ENCODE measurements at places on chromosomes 12 and 14. TPM values are rescaled to one million over a fixed set of nuclear protein-coding genes. Genes with fewer than 3 reads are reported as not detected.

DNA sequence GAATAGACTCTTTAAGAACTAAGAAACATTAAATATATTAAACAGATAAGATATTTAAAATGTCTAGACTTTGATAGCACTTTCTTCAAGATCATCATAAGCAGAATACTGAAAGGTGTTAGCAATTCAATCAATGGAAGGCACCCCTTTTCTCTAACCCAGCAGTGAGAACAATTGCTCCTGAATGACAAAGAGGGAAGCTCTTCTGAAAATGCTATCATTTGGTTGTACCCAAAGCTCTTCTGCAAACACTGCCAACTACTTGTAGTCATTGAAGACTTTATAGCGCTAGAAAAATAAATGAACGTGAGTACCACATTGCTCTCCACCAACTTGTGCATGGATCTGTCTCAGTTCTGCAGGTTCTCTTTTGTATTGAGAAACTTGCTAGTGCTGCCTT, 62.2 kb upstream of the LMO3 start:
- DNase-seq: no peak
- no peak overlapping the region for H3K27ac ChIP-seq
- no peak overlapping the region for H3K4me3 ChIP-seq

DNA sequence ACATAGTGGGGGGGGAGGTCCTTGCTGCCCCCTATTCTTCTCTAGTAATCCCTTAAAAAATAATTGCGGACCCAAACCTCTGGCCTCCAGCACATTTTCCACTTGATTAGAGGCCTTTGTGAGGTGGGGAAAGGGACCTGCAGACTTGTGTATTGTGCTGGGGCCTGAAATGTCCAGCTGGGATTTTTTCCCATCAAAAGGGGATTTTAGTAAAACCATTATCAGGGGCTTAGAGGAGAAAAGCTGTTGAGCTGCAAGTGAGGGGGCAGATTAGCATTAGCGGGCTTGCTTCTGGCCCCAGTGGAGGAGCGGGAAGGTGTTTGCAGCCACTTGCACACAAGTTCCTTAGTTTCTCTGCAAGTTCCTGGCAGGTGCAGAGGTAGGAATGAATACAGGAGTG, 13.9 kb downstream of the FBXL14 start:
- no peak for DNase-seq
- H3K27ac ChIP-seq: no peak overlapping the region
- H3K36me3 ChIP-seq: no peaks in the 10 kb centered on the region
- H3K4me1 ChIP-seq: peaks cover 32% of the 10 kb centered on the region

DNA sequence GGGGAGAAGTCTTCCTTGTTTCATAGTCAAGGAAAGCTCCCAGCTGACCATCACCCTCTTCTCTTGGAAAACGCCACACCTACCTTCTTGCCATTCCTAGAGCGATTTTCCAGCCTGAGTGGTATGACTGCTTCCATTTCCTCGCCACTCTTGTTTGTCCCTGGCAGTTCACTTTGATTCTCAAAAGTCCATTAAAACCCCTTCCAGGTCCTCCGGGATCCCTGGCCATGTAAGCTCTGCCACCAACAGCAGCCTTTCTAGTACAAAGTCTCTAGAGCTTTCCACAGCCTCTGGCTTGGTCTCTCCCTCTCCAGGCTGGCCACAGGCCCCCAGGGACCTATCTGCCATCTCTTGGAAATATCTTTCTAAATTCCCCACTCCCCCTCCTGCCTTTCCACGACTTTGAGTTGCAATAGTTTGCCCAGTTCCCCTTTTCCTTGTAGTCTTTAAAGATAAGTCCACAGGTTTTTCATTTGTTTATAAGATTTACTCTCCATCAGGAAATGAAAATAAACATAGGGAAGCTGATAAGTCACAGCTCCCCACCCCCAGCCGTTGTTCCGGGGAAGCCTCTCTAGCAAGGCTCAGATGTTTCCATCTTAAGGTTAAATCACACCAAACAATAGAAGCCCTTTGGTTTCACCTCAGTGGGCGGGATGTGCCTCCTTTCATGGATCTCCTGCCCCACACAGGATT, 42.9 kb upstream of the SINHCAF start:
- no peak overlapping the region for H3K27ac ChIP-seq
- no peaks in the 10 kb centered on the region for H3K36me3 ChIP-seq
- peaks cover 3% of the 10 kb centered on the region for H3K4me1 ChIP-seq
- H3K4me3 ChIP-seq: no peak overlapping the region
- peaks cover under 1% of the 10 kb centered on the region for H3K27me3 ChIP-seq
- DNase-seq: no peak

DNA sequence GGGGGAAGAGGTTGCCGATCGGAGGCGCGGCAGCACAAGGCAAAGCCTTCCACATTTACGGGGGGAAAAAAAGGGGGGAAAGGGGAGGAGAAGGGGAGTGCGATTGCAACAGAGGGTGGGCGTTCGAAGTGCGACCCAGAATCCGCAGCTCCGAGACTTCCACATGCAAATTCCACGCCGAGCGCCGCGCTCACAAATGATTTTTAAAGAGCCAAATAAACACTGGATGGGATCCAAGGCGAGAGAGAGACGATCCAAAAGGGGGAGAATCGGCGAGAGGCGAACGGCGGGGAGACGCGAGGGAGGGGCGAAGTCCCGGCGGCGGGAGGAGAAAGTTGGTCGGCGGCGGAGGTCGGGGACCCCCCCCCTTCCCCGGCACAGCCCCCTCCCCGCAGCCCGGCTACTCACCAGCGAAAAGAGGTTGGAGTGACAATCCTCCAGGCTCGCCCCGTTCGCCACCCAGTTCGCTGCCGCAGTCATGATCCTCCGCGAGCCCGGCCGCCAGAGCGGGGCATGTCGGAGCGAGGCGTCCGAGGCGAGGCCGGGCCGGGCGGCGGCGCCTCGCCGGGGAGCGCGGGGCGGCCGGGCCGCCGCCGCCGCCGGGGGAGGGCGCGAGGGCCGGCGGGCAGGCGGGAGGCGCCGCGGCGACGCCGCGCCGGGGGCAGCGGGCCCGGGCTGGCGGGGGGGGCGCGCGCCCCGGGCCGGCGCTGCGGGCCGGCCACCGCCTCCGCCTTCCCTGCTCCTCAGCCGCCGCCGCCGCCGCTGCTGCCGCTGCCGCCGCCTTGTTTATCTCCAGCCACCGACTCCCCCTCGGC, 634 bp downstream of the MED13L start:
- DNase-seq: peak; percentile 53
- no peaks in the 10 kb centered on the region for H3K27me3 ChIP-seq
- H3K4me3 ChIP-seq: peak overlapping the region; percentile 93

DNA sequence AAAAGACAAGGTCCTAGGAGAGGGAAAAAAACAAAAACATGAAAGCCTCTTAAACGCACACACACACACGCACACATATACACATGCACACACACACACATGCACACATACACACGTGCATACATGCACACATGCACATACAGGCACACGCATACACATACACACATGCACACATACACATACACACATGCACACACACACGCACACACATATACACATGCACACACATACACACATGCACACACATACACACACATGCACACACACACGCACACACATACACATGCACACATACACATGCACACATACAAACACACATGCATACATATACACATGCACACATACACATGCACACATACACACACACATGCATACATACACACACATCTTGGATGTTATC, 78.1 kb upstream of the PPP2R5C start:
- no peaks in the 10 kb centered on the region for H3K36me3 ChIP-seq
- H3K4me1 ChIP-seq: no peaks in the 10 kb centered on the region
- peaks cover 4% of the 10 kb centered on the region for H3K27me3 ChIP-seq
- DNase-seq: no peak

DNA sequence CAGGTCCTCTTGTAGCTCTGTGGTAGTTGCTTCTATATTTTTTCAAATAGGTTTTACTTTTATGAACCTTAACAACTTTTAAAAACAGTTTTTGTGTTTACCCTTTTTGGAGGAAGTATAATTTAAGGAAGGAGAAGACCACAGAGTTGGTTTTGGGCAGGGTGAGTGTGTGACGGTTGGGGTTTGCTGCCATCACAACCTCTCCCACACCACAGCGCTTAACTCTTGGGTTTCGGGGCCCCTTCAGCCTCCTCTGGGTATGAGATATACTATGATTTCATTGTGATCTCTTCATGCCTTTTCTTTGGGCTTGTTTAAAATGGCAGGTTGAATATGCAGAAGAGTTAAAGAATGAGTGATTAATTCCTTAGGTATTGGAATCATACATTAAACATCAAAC, 228.7 kb upstream of the CRY1 start:
- no peaks in the 10 kb centered on the region for H3K27me3 ChIP-seq
- no peak overlapping the region for H3K27ac ChIP-seq
- H3K36me3 ChIP-seq: no peaks in the 10 kb centered on the region
- H3K4me1 ChIP-seq: peaks cover 16% of the 10 kb centered on the region

DNA sequence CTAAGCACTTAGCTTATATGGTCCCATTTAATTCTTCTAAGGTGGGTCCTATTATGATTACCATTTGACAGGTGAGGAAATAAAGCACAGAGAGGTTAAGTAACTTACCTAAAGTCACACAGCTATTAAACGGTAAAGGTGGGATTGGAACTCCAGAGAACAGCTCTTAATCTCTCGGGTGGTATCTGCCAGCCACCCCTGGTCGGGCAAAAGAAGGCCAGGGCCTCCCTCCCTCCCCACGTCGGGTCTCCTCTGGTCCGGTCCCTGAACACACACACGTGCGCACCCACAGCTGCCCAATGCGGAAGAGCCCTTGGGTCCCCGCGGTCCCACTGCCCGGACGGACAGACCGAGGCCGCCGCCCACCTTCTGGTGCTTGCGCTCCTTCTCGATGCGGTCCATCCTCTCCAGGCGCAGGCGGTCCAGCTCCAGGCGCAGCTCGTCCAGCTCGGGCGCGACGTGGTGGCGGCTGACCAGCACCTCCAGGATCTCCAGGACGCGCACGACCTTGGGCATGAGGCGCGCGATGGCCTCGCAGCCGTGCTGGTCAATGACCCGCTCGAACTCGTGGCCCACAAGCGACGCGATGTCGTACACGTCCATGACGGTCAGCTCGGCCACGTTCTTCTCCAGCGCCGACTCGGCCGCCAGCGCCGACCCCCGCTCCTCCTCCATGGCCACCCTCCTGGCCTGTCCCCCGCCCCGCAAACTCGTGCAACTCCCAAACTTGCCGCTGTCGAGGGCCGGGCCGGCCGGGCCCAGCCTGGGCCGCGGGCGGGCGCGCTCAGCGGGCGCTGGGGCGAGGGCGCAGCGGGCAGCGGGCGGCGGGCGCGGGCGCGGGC, 490 bp downstream of the RILPL1 start:
- H3K27me3 ChIP-seq: no peaks in the 10 kb centered on the region
- peak overlapping the region; percentile 80 for H3K4me3 ChIP-seq
- peak; percentile 36 for DNase-seq
- H3K4me1 ChIP-seq: peaks cover 19% of the 10 kb centered on the region

DNA sequence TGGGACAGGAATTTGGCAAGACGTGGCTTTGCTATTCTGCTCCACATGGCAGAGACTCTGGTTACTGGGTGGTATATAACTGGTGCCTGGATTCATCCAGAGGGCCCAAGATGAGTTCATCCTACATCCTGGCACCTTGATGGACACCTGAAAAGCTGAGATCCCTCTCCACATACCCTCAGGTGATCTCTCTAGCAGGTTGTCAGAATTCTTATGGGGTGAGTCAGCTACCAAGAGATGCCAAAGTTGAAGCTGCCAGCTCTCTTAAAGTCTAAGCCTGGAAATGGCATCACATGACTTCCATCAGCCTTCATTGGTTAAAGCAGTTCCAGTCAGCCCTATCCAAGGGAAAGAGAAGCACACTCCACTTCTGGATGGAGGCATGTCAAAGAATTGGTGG, 300.7 kb upstream of the SEL1L start:
- H3K27me3 ChIP-seq: no peaks in the 10 kb centered on the region
- no peak for DNase-seq
- no peaks in the 10 kb centered on the region for H3K4me1 ChIP-seq
- no peaks in the 10 kb centered on the region for H3K36me3 ChIP-seq

- no peaks in the 10 kb centered on the region for H3K4me1 ChIP-seq
- no peak for DNase-seq
- H3K27ac ChIP-seq: no peak overlapping the region
- H3K4me3 ChIP-seq: no peak overlapping the region
Observed at GRCh38 chr14:58597041-58597440, 40.7 kb upstream of the DACT1 start.

GRCh38 chr14:94685166-94685581, 73.0 kb downstream of the SERPINA3 start:
- H3K27ac ChIP-seq: no peak overlapping the region
- no peaks in the 10 kb centered on the region for H3K36me3 ChIP-seq
- H3K4me3 ChIP-seq: no peak overlapping the region
- H3K4me1 ChIP-seq: peaks cover 4% of the 10 kb centered on the region

- H3K27me3 ChIP-seq: no peaks in the 10 kb centered on the region
- H3K27ac ChIP-seq: no peak overlapping the region
- H3K4me3 ChIP-seq: no peak overlapping the region
- DNase-seq: no peak
- H3K4me1 ChIP-seq: no peaks in the 10 kb centered on the region
Observed at GRCh38 chr12:112762753-112763152, 28.8 kb upstream of the RPH3A start.

- no peak overlapping the region for H3K4me3 ChIP-seq
- no peaks in the 10 kb centered on the region for H3K4me1 ChIP-seq
- no peaks in the 10 kb centered on the region for H3K36me3 ChIP-seq
- H3K27me3 ChIP-seq: no peaks in the 10 kb centered on the region
Observed at GRCh38 chr12:79001404-79001803, 136.8 kb downstream of the SYT1 start.

DNA sequence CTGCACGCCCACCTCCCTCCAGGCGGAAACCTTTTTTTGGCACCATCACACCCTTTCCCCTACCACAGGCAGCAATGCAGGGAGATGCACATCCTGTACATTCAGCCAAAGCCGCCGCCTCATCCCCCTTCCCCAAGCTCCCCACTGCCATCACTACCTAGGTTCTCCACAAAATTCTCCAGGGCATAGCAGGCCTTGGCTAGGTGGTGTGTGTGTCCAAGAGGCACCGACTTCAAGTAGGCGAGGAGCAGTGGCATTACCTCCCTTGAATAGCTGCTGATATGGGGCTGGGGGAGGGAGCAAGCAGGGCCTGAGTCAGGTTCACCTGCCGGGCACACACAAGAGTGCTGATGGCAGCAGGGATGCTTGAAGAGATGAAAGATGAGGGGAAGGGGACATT, 3.6 kb downstream of the IPO4 start:
- H3K27ac ChIP-seq: no peak overlapping the region
- no peak for DNase-seq
- H3K4me3 ChIP-seq: no peak overlapping the region
- peaks cover 14% of the 10 kb centered on the region for H3K4me1 ChIP-seq
- peaks cover 31% of the 10 kb centered on the region for H3K36me3 ChIP-seq
- no peaks in the 10 kb centered on the region for H3K27me3 ChIP-seq

GRCh38 chr12:3014641-3015040, 55.4 kb downstream of the TEAD4 start:
- no peak for DNase-seq
- no peak overlapping the region for H3K4me3 ChIP-seq
- H3K36me3 ChIP-seq: no peaks in the 10 kb centered on the region

GRCh38 chr12:50647479-50647878, 116.4 kb upstream of the ATF1 start:
- H3K4me1 ChIP-seq: peaks cover 14% of the 10 kb centered on the region
- H3K4me3 ChIP-seq: no peak overlapping the region
- H3K36me3 ChIP-seq: no peaks in the 10 kb centered on the region
- H3K27me3 ChIP-seq: no peaks in the 10 kb centered on the region
- peak overlapping the region; percentile 4 for H3K27ac ChIP-seq

Gene SERPINA3
- 1.3 TPM for total RNA-seq

Gene CCDC197
- total RNA-seq: not detected

Gene RAPGEF3
- 8.4 TPM for total RNA-seq

Gene CCDC198
- 7.0 TPM for total RNA-seq

Gene WDR20
- 22.4 TPM for total RNA-seq
